Suppressor macrophage (primary cell): ENCODE measurements at places on chromosomes 16 and 17.

DNA sequence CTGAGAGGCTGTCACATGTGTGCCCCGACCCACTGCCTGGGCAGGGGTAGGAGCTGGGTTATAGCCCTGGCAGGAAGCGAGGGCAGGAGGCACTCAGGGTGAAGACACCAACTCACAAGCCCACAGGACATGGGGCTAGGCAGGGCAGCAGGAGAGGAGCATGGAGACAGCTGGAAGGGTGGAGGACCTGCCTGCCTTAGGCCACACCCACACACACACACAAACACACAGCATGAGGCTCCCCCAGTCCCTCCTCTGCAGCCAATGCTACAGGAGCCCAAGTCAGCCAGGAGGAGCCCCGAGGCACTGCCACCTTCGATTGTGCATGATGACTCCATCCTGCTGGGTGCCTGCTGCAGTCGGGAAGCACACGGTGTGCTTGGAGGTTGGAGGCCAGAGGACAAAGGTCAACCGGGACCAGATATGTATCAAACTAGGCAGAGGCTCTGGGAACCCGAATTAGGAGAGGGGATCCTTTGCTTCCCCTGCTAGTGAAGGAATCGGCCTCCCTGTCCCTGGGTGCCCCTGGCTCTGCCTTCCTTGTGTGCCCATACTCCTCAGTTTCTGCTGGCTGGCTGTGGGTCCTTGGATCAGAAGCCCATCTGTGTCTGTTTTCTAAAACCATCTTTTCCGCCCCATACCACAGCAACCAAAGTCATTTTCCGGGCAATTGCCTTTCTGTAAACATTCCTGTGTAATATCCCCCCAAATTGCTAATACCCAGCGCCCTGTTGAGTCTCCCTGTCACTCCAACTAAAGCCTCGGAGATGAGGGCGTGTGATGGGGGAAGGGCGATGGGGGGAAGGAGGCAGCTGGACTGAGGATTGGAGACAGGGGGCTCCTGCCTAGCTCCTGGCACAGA, 20.5 kb downstream of the SRCIN1 start:
- no peak for DNase-seq

GRCh38 chr16:26317885-26318284, 626.1 kb downstream of the HS3ST4 start:
- DNase-seq = no peak

DNA sequence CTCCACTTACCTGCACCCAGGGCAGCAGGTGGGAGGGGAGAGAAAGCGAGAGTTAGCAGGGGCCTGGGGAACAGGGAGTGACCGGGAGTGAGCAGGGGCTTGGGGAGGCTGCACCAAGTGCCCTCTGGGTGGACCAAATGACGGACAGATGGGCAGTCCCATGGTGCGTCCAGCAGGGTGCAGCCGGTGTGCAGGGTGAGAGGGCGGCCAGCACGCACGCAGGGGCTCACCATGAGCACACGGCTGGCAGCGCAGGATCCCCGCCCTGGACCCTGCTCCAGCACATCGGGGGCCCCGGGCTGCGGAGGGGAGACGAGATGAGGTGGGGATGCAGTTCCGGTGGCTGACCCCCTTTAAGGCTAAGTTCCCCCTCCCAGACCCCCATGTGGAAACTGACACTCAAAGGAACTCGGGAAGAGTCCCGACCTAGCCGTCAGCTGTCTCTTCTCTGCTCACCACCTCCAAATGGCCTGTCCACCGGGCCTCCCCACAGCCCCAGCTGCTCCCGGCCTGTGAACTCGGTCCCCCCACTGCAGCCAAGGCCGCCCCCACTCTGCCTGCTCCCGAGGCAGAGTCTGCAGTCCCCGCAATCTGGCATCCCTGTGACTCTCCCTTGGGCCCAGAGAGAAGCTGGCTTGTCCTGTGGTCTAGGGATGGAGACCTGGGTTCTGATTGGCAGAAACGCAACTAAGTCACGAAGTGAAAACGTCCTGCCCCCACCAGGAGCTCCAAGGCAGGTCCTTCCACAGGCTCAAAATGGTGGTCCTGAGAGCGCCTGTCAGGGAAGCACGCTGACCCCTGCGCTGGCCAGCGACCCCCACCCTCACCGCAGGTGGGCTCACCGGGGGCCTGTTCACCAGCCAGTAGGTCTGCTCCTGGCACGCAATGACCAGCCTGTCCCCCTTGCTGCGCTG, 2.9 kb downstream of the RGS11 start:
- DNase-seq = no peak

- no peak for DNase-seq
These were observed 61.1 kb upstream of the NOL11 start for GRCh38 chr17:67656494-67657203.

DNA sequence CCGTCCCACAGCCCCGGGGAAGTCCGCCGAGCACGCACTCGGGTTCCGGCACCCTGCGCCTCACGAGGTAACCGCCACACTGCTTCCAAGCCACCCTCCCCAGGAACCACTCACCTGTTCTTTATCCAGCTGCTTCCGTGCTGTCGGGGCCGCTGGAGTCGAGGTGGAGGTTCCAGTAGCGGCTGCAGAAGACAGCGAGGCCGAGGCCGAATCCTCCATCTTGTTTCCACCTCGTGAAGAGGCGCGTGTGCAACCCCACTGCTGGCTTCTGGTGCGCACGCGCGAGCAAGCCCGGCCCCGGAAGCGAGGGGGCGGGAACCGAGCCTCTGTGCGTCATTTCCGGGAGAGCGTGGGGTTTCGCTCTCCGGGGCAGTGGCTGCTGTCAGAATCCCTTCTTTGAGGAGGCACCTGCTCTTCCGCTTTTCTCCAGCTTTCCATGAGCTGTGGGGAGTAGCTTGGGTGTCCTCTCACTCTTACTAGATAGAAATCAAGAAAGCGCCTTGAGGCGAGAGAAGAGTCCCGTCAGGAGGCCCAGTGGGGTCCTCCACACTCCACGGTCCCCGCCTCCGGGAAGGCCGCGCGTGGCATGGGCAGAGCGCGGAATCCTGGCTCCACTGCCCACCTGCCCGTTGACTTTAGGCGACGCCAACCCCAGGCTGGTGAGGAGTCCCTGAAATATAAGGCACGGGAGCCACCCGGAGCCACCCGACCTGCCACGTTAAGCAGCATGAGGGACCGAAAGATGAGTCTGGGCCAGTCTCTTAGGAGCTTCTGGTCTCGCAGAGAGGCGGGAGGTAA, at the start of gene RSL1D1:
TSS of gene RSL1D1 (minus strand) at position 249 of the 798 bp plus-strand sequence. CDS start at position 219, 30 bp downstream.
- DNase-seq = peak; percentile 98

GRCh38 chr17:40024901-40025300, 9.7 kb downstream of the CSF3 start:
- no peak for DNase-seq

DNA sequence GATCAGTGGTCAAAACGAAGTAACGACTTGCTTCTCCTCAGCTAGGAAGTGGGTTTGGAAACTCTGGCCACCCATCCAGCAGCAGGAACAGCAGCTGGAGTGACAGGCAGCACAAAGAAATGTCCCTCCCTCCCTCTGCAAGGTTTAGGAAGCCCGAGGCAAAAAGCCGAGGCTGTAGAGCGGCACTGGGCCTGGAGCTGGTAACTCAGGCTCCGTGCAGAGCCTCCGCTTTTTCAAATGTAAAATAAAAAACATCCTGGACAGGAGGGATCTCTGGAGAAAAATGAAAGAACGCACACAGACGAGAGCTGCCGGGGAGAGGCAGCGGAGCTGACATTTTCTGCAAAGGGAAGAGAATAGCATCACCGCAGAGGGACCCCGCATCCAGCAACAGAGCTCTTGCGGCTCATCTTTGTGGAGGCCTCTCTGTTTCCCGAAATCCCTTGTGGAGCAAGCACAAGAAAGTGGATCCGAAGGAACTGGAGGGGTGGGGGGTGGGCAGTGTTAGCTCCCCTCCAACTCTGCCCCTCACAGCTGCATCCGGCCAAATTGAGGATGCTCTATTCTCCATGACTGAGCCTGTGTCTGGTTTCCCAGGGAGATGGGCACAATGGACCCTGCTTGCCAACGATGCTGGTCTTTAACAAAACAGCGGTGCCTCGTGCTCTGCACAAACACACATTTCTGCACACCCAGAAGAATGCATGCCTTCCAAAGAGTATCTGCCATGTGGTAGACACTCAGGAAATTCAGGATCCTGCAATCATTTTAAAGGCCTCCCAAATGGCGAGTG, 335.5 kb upstream of the ZFHX3 start:
- no peak for DNase-seq

- no peak for DNase-seq
These were observed 36.4 kb downstream of the CDK5R1 start for GRCh38 chr17:32523017-32523680.

GRCh38 chr16:54946909-54947308, 16.2 kb downstream of the IRX5 start:
- no peak for DNase-seq

GRCh38 chr16:1097800-1098199, 1.8 kb upstream of the C1QTNF8 start:
- no peak for DNase-seq

GRCh38 chr16:77794586-77794985, 6.2 kb downstream of the VAT1L start:
- DNase-seq = no peak

- no peak for DNase-seq
These were observed 2.1 kb upstream of the ESRP2 start for GRCh38 chr16:68238029-68238345.

GRCh38 chr16:77961814-77962213, 60.5 kb upstream of the CLEC3A start:
- DNase-seq = no peak

DNA sequence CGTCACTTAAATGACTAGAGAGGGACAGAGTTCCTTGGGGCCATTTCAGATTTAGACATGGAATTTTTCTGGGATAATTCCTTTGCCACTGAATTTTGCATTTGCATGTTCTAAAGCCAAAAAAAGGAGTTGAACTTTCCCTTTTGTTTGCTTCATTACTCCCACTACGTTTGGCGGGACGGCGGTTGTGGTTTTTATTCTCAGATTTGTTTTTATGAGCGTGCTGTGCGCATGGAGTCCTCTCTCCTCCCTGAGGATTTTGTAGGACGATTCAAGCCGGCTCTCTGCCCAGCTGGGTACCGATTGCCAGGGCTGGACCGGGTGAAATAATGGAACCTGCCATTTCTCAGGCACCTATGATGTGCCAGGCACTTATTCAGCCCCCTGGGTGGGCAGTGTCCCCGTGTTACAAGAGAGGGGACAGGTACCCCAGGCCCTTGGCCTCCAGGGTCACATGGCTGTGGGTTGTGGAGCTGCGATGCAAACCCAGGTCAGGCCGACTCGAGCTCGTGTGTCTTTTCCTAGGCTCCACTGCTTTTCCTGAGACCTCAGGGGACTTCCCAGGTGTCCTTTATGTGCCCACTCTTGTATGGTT, 18.8 kb downstream of the CMIP start:
- DNase-seq = no peak

- DNase-seq = no peak
These were observed 261.8 kb downstream of the CBLN1 start for GRCh38 chr16:49019831-49020230.

DNA sequence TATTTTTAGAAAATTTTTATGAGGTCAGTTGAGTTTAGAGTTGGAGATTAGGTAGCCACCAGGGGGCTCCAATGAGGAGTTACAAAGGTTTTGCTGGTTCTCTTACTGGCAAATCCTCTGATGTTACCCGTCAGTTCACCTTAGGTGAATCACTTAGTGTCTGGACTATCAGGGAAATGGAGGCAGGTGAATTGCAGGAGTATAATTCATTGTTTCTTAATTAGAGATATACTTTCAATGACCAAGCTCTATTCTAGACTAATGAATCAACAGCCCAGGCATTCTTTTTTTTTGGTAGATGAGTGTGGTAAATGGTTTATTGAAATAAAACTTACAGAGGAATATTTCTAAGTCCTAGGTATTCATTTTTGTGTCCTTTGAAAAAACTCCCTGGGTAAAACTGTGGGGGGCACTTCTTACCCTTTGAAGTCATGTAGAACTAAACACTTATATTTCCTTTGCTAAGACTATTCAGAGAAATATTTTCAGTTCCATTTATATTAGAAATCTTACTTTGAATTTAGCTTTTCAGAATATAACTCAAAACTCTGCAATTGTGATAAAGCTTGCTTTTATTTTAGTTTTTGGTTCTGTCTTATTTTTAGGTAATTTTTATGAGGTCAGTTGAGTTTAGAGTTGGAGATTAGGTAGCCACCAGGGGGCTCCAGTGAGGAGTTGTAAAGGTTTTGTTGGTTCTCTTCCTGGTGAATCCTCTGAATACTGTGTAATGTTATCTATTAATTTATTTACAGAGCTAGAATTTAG, 17.7 kb downstream of the PSMD11 start:
- DNase-seq = peak; percentile 80

DNA sequence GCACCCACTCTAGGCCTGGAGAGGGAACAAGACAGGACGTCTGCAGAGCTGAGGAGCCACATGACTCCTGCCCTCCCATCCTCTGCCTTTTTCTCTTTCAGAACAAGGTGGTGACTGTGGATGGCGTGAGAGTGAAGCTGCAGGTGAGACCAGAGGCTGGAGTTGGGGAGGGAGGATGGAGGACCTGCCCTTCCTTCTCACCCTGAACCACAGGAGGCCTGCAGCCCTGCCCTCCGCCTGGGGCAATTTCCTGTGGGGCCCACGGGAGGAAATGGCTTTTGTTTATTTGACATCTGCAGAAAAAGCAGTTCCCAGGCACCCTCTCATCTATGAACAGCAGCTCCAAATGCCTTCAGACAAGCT, 5.1 kb downstream of the RAB37 start:
- DNase-seq = peak; percentile 64

DNA sequence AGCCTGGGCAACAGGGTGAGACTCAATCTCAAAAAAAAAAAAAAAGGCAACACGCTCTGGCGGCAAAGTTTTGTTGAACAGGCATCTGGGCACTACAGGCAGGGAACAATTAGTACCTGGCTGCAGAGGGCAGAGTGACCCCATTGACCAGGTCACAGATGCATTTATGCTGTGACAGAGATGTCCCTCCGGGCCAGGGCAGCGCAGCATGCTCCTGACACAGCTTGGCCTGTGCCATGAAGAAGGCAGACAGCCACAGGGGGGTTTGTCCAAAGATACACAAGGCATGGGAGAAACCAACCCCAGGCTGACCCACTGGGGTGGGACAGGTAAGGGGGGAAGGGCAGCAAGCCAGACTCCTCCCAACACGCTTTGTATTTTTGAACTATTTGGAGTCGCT, 7.7 kb upstream of the SRRM2 start:
- no peak for DNase-seq

DNA sequence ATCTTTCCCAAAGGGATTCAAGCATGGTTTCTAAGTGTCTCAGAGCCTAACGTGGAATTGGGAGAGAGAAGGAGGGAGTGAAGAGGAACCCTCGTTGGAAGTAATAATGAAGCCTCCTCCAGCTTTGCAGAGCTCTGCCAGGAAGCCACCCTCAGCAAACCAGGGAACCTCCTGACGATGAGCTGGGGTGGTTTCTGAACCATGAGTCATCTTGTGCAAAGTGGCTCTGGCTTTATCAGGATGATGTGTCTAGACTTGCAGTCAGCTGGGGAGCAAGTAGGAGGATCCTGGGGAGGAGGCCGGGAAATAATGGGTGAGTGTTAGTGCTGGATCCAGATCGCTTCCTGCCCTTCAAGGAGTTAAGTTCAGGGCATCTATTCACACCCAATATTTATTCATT, 191.7 kb upstream of the RBFOX1 start:
- DNase-seq = no peak

- no peak for DNase-seq
These were observed 9.1 kb downstream of the ABHD15 start for GRCh38 chr17:29557739-29558116.

GRCh38 chr17:76578376-76578775, 7.3 kb downstream of the ST6GALNAC2 start:
- DNase-seq = peak; percentile 1

GRCh38 chr17:82171750-82172375, 40.8 kb downstream of the CCDC57 start:
- DNase-seq = no peak

GRCh38 chr17:76732734-76733617, 4.2 kb downstream of the SRSF2 start:
- DNase-seq = no peak

GRCh38 chr17:77323413-77324171, 182.8 kb downstream of the SEC14L1 start:
- DNase-seq = no peak

GRCh38 chr17:81093619-81094508, 58.9 kb downstream of the BAIAP2 start:
- no peak for DNase-seq
